ENCODE measurements at places on chromosomes 2 and 18. TPM values are rescaled to one million over a fixed set of nuclear protein-coding genes. Genes with fewer than 3 reads are reported as not detected.

Gene SNORC
- 14.0 TPM for total RNA-seq

Gene SOWAHC
- 16.6 TPM for total RNA-seq

Gene RAD51AP2
- total RNA-seq: 0.10 TPM

Gene HTR2B
- total RNA-seq: not detected

Gene CCDC141
- total RNA-seq: 0.30 TPM

Gene GNAL
- total RNA-seq: 4.6 TPM

Gene RAB27B
- total RNA-seq: 2.2 TPM

Gene SH2D6
- 2.7 TPM for total RNA-seq

Gene FBLN7
- 0.34 TPM for total RNA-seq

DNA sequence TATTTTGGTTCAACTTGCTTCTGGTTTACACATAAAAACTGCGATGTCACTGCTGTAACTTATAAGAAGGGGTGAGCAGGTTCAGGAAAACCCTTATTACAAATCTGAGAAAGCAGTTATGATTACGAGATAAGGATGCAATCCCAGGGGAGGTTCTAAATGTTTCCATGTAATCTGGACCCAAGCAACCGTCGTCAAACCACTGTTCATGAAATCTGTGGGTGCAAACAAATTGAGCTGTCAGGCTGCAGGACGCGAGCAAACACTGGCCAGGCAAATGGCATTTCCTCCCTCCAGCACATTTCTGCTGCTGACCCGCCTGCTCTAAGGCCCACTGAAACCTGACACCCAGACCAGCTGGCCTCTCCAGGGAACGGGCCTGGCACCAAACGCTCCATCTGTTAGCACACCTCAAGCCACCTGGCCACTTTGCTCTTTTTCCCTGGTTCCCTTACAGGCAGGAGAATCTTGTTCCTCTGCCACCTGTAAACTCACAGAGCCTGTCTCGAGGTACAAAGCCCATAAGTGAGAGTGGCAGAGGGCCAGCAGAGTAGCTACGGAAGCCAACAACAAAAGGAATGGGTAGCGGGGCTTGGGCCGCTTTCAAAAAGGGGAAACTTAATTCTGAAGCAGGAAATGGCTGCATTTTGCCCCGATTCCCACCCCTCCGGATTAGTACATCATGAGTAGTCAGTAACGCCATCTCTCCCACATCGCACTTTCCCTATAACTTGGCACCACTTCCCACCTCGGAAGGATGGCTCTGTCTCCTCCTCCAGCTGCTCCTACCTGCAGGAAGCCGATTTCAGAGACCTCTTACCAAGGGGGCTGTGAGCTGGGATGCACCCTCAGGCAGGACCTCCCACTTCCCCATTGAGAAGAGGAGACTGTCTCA, 26.5 kb downstream of the CRACDL start:
- no peak for DNase-seq

DNA sequence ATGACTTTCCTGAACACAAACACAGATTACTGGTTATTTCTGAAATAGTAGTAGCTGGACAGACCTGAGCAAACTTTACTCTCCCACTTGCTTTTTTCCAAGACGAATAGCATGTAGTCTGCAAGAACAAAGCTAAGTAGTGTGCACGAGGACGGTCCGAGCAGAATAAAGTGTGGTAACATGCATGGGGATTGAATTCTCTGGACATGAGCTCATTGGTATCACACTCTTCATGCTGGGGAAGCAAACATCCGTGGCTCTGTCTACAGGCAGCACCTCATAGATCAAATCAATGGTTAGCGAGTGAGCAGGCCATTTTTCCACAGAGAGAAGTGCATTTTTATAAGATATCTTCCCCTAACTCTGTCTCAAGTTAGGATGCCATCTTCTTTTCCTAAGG, 164.8 kb upstream of the STK17B start:
- no peak for DNase-seq

DNA sequence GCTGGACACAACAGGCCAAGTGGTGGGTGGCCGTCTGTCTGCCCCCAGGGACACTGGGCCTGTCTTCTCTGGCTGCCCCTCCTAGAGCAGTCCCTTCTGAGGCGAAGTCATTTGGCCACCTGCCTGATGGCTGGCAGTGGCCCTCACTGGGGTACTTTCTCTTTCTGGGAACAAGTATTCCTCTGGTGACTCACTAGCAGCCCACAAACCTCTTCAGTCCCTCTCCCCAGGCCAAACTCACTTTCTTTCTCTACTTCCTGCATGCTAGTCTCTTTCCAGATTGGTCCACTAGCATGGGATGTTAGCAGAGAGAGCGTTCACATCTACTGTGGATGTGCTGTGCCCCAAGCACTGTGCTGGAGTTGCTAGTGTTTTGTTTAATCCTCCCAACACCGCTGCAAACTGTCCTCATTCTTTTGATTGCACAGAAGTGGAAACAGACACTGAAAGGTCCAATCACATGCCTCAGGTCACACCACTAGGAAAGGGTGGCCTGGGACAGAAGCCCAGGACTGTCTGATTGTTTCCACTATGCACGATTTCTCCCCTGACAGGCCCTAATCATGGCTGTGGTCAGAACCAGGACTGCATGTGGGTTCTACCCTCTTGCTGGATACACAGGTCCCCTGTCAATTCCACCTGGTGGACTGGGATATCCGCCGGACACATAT, 5.2 kb downstream of the DYSF start:
- DNase-seq: no peak

DNA sequence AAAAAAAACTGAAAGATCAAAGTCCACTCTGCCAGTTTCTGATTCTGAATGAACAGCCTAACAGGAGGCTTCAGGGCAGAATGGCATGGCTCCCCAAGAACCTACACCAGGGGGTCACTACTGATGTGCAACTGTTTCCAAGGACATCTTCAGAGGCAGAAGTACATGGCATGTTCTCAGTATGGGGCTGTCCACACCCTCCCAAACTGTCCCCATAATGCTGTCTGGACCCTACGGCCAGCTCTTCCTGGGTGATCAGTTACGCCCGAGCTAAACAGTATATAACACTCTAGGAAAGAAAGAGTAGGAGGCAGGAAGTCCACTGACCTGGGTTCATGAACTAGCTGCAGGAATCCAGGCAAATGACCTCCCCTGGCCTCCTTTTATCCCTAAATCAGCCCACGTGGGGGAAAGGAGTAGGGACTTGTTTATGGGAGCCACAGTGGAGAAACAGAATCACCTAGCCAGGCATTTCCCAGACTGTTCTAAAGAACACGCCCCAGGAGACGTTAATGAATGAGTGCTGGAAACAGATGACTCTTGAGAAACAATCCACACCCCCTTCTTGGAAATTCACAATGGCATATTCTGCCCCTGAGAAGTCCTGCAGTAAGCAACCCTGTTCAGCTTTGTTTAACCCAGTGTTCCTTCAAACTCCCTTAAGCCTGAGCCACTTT, 2.5 kb downstream of the TMBIM1 start:
- no peak for DNase-seq

GRCh38 chr2:134648586-134648985, 70.2 kb downstream of the TMEM163 start:
- DNase-seq: no peak

DNA sequence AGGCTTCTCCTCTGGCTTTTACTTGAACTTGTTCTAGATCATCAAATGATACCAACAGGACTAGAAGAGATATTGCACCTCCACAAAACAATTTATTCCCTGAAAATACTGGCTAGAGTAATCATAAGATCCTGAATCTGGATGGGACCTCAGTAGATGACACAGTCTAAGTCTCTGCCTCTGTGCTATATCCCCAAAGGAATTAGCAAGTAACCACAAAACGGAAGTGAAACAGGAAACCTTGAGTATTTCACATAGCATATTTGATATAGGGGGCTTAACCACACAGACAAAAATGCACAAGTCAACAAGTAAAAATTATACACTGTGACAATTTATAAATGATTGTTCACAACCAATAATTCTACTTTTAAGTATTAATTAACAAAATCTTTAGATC, 456.9 kb upstream of the TNP1 start:
- no peak for DNase-seq

DNA sequence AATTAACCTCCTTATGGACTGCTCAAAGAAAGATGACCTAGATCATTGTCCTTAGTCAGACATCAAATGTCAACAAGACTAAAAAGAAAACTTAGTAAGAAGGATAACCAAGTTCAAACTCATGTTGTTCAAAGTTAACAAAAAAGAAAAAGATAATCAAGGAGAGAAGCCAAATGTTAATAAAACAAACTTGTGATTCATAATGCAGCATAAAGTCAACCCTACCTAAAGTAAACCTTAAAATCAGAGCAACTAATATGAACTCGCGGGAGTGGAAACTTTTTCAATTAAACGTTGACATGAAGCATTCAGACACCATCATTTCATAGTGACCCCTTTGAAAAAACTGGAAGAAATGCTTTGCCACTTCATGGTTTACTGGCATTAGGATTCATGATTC, 52.9 kb downstream of the DNER start:
- no peak for DNase-seq

DNA sequence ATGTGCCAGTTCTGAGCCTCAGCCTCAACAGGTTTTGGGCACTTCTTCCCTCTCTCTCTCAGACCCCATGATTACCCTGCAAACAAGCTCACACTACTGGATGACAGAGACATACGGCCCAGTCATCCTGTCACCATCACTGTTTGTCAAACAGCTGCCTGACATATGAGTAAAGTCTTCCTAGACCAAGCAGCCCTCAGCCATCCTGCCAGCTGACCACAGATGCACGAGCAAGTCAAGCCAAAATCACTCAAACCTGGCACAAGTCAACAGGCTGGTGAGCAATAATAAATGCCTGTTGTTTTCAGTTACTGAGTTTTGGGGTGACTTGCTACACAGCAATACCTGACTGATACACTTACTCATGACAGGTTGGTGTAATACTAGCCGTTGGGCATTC, 75.5 kb upstream of the KLF7 start:
- no peak for DNase-seq

GRCh38 chr2:154978710-154979109, 280.2 kb downstream of the KCNJ3 start:
- no peak for DNase-seq

DNA sequence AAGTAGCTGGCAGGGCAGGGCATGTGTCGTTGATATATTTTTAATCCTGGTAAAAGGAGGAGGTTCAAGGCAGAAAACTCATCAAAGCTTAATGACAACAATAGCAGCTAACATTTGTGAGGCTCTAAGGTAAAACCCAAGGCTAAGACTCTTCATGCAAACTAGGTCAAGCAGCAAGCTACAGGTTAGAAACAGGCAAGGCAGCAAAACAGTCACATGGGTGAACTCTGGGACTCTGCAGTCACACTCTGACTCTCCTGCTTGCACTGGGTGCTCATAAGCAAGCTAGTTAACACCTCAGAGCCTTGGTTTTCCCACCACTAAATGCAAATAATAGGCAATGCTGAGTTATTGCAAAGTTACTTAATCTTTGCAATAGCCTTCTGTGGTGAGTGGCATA, 7.9 kb downstream of the IL1RN start:
- DNase-seq: no peak

GRCh38 chr2:71608441-71608840, 155.1 kb downstream of the DYSF start:
- DNase-seq: no peak
